CD4-positive, alpha-beta T cell treated with Interleukin-12 subunit alpha and Interleukin-12 subunit beta, for 1 hour (primary cell): ENCODE measurements at places on chromosomes 6 and 20.
A peak's percentile ranks its signal among the peaks of the same experiment; 100 is the strongest.

- no peak for DNase-seq
Observed at GRCh38 chr20:10005885-10006284, 28.9 kb upstream of the ANKEF1 start.

GRCh38 chr6:42679358-42679757 lies 43.0 kb downstream of the PRPH2 start:
- no peak for DNase-seq

- DNase-seq: no peak
Observed at GRCh38 chr6:21780141-21780540, 186.6 kb downstream of the SOX4 start.

DNA sequence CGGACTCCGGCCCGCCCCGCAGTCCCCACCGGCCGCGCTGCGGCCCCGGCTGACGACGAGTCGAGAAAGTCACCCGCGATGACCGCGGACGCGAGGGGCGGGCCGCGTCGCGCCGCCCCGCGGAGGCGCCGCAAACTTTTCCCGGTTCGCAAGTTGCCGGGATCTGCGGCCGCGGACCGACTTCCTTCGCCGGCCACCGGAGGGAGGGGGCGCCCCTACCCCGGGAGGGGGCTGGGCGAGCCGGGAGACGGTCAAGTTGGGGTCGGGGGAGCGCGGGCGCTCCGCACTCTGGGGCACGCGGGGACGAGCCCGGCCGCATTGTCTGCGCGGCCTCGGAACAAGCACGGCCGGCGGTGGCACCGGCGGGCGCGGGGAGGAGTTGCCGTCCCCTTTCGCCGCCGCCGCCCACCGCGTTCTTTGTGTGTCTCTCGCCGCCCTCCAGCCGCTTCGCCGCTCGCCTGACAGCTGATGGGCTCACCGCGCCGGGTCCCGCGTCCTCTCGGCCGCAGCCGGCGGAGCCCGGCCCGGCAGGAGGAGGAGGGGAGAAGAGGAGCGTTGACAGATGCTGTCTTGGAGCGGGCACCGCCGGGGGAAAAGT lies 131.6 kb downstream of the OGFRL1 start:
- no peak for DNase-seq

DNA sequence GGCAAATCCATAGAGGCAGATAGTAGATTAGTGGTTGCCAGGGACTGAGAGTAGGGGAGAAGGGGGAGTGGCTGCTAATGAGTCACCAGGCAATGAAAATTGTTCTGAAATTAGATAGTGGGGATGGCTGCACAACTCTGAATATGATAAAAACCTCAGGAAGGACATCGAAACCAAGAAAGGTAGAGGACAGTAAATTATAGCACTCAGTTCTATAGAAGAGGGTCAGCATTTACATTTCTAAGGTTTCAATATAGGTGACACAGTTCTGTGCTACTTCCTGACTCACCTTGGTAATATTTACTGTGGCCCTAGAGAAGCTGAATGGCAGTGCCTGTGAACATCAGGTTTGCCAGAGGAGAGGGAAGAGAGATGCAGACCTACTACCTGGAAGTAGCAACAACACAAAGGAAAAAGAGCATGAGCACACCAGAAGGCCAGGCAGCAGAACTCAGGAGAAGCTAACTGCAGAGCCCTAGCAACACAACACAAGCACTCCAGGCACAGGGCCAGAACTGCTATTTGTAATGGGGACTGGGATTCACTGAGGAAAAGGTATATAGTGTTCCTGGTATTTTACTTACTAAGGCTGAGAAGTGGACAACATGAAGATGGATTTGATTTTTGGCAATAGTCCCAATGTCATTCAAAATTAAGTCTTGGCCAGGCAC lies 75.9 kb downstream of the PLCG1 start:
- no peak for DNase-seq

- DNase-seq: no peak
Observed at GRCh38 chr6:144143878-144144277, 6.4 kb upstream of the STX11 start.

- DNase-seq: peak; percentile 85
Observed at GRCh38 chr6:11381801-11382513, 149.5 kb upstream of the NEDD9 start.

DNA sequence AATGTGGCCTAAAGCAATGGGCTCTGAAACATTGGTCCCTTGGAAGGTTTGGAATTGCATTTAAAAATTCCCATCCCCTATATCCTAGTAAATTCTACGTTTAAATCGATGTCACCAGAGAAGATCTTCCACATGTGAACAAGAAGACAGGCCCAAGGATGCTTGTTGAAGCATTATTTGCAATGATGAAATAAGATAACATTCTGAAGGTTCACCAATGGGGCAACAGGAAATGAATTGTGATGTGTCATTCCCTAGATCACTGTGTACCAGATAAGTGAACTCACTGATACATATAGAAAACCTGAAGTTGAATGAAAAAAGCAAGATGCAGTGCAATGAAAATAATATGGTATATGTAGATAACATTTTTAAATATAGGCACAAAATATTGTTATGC lies 464.3 kb upstream of the BTBD3 start:
- DNase-seq: no peak

- no peak for DNase-seq
Observed at GRCh38 chr6:17032590-17032987, 69.3 kb upstream of the STMND1 start.

- DNase-seq: no peak
Observed at GRCh38 chr6:150486048-150486447, 113.6 kb upstream of the PLEKHG1 start.

DNA sequence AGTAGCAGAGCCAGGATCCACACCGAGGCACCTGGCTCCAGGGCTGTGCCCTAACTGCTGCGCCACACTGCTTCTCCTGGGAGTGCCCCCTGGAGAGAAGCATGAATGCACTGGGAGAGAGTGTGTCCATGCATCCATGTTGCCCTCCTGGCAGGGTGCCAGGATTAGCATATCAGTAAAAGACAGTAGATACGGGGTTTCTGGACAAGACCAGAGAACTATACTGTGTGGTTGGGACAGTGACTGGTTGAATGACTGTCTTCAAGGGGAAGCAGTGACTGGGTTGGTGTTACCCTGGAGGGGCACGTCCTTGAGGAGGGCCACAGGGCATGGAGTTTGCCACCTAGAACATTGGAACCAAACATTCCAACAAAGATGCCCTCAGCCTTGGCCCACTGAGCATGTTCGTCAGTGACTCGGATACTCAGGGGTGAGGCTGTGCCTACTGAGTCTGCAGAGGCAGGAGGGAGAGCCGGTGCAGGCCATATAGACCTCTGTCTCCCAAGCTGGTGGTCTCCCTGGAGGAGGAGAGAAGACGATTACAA lies 288.8 kb downstream of the CDC5L start:
- no peak for DNase-seq

- DNase-seq: peak; percentile 75
Observed at GRCh38 chr20:17995967-17996819, 27.4 kb downstream of the MGME1 start.

DNA sequence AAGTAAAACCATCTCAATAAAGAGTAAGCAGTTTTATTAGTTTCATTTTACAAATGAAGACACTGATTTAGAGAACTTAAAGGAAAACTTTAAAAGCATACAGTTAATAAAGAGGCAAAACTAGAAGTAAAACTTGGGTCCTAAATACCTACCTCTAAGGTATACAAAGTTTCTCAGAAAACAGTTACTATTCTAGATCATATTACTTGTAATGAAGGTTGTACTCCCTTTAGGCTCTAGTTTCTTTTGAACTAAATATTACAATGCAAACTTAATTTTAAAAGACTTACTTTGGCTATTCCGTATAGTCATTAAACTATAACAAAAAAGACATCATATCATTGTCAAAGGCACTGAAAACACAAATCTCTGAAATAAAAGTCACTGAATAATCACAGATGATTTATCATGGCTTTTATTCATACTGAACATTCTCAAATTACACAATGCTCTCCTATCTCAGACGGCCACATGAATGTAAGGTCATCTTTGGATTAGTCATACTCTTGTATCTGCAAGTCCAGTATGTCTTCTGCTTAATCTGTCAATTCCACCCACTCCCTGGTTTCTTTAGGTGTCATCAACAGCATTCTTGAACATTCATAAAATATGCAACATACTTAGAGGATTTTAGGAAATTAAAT lies 361.6 kb upstream of the RUNX2 start:
- no peak for DNase-seq

DNA sequence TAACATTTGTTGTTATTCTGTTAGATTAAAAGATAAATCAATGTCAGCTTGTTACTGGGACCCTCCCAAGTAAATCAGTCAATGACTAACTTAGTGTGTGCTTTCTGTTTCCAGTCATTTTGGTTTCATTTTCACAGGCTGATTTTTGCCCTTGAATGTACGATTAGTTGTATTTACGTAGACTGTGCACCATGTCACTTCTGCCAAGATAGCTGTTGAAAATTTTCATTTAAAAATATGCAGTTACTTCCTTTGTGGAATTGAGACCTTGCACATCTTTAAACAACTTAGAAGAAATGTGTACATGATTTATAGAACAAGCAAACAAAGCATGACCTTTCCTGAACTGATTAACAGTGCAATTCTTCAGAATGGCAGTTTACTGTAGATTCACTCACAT lies 944.8 kb upstream of the CITED2 start:
- DNase-seq: no peak

GRCh38 chr6:130882370-130882769 lies 55.2 kb downstream of the SMLR1 start:
- DNase-seq: no peak

GRCh38 chr6:156783958-156784357 lies 6.8 kb downstream of the ARID1B start:
- no peak for DNase-seq

DNA sequence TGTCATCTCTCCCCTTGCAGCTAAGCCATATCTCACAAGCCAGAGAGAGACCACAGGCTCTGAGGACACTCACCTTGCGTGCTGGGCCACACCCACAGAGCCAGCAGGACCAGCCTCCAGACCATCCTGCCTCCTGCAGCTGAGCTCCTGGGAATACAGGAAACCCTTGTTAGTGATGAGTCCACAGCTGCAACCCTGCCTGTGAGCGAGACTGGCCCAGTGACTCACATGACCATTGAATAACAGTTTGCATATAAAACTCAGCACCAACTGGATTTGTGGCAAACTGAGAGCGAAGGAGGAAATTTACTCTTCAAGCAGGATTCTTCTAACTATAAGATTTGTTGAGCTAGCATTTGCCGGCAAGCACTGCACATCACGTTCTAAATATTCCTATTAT lies 3.0 kb downstream of the THBS2 start:
- no peak for DNase-seq

GRCh38 chr20:21033817-21034216 lies 72.3 kb downstream of the LINC00237 start:
- no peak for DNase-seq

GRCh38 chr6:98977671-98978292 lies 30.0 kb upstream of the FBXL4 start:
- DNase-seq: no peak

DNA sequence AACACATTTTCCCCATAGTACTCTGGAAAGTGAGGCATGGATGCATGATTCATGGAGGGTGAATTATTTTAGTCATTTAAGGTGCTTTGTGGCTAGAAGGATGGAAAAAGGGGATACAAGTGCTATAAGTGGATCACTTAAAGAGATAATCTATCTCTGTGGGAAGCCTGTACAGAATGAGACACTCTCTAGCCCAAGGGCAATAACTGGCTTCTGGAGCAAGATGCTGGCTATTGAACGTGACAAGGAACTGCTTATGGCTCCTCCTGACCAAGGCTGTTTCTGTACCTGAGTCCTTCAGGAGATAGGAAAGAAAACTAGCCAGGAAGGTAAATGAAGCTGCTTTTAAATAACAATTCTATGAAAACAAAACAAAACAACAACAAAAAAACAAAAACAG lies 590.7 kb downstream of the EYS start:
- no peak for DNase-seq

DNA sequence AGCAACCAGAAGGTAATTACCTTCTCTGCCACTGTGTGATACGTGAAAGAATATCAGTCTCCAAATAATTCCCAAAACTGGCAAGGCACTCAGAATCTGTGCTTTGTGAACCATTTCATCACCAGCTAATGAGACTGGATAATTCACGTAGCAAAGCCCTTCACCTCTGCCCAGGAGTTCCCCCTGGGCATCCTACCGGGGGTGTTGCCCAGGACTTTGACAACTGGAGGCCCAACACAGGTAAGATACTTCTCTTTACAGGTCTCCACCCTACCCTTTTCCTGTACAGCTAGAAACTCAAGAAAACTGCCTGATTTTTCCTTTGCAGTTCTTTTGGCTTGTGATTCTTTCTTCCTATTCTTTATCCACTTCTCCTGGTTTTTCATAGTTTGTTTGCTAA lies 2.7 kb upstream of the CD24 start:
- DNase-seq: no peak

GRCh38 chr20:5030348-5031205 lies 29.3 kb upstream of the SLC23A2 start:
- DNase-seq: no peak

- no peak for DNase-seq
Observed at GRCh38 chr20:50874758-50875665, 56.2 kb downstream of the ADNP start.

DNA sequence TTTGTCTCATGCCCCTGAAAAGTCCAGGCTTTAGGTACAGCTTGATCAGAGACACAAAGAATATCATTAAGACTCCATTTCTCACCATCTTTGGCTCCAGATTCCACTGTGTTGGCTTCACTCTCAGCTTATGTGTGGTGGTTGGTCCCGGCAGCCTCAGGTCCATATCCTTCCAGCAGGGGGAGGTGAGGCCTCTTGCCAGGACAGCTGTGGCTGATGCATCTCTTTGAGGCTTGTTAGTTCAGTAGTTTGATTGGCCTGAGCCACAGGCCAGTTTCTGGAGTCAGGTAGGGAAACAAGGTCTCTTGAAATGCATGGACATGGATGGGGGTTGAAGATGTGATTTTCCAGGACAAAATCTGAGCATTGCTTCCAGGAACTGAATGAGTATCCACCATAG lies 62.4 kb downstream of the JAG1 start:
- DNase-seq: no peak

DNA sequence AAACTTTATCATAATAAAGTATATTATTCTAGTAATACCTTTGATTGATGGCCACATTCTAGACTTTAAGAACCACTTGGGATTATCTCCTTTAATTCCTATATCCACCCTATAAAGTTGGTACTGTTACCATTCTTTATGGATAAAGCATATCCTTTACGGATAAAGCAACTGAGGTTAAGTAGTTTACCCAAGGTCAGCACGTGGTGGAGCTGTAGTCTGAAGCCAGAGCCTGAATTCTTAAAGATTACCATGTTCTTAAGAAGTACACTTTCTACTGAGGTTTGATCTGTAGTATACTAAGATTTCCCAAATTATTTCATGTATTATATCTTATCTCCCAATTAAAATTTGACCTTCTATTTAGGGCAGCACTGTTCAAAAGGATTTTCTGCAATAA lies 3.0 kb upstream of the NCOA7 start:
- no peak for DNase-seq

- DNase-seq: no peak
Observed at GRCh38 chr20:45407067-45407745, 883 bp upstream of the DBNDD2 start.

- DNase-seq: peak; percentile 62
Observed at GRCh38 chr20:49888212-49889000, 26.9 kb downstream of the SPATA2 start.
